ENCODE measurements at places on chromosomes 13 and 19.

GRCh38 chr19:4487572-4487971, 15.5 kb downstream of the HDGFL2 start:
- DNase-seq = no peak

DNA sequence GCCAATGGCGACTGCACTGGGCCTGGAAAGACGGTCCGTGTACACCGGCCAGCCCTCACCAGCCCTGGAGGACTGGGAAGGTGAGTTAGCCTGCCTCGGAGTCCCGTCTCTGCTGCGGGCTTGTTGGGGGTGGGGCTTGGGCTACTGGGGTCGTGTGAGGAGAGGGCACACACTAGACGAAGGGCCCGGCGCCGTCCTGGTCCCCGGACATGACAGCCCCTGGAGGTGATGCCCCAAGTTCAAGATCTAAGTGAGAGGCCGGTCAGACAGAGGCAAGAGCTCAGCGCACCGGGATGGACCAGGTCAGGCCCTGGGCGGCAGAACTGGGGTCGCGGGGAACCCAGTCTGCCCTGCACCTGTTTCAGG, 1.6 kb downstream of the CILP2 start:
- no peak for DNase-seq

GRCh38 chr13:33033986-33034385, 17.8 kb downstream of the KL start:
- no peak for DNase-seq

DNA sequence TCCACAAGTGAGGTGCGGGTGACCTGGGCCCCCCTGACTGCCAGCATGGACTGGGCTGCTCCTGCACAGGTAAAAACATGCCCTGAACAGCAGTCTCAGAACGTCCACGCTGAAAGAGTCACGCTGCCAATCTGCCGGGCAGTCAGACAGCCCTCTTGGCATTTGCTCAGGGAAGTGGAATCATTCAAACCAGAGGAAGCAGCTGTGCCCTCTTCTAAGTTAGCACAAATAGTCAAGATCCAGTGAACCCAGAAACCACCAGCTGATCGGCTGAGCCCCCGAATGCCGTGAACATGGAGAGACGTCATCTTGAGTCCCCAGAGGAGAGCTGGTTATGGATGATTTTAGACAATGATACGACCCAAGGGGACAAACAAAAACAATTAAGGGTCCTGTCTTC, 34.4 kb downstream of the KLF2 start:
- DNase-seq = no peak

- no peak for DNase-seq
Observed at GRCh38 chr13:91358387-91358782, 10.9 kb downstream of the MIR17HG start.

DNA sequence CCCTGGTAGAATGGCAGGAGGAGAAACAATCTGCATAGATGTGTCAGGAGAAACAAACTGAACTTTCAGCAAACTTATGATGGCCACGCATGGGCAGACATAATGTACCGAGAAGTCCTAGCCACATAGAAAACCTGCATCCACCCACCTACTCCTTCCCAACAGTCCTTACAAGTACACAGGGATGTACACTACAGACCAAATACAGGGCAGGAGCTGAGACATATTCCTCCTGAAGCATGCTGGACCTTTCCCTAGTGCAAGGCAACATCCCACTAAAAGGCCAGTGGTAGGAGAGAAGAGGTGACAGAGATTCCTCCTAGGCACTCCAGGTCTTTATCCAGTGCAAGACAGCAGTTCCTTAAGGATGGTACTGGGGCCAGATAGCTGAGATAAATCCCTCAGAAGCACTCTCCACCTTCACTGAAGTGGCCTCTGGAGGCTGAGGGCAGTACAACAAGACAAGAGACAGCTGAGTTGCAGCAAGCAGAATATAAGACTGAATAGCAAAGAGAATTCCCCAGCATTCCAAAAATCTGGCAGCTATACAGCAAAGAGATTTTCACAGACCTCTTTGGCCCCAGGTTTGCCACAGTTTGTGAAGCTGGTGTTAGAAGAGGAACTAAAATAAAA, 18.3 kb downstream of the VWA8 start:
- DNase-seq = no peak

- DNase-seq = no peak
Observed at GRCh38 chr13:72023895-72024294, 156.9 kb upstream of the DACH1 start.

DNA sequence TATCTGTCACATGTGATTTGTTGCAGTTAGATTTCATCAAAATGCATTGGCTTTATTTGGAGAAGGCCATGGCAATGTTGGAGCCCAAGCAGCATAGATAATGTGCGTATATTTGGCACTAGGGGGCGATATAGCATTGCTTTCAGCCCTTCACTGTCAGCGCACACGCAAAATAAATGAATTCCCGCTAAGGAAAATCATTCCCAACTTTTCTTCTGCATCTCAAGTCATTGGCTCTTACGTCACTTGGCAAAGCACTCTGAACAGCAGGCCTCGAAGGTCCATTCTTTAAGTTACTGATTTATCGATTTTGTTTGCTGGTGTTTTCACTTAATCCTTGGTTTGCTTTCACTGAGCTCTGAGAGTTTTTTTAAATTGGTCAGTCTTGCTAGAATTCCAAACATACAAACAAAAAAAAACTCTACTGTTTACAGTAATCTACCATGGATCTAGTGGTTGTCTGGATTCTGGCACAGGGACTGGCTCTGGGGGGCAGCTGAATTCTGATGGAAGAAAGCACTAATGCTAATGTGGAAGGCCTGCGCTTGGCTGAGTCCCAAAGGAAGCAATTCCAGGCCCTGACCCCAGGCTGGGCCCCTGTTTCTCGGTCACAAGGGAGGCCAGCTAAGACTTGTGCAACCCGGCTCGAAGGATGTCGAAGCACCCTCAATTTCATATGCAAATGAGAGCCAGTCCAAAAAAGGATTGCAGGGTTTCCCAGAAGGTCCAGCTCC, 97.7 kb upstream of the IPO5 start:
- no peak for DNase-seq

DNA sequence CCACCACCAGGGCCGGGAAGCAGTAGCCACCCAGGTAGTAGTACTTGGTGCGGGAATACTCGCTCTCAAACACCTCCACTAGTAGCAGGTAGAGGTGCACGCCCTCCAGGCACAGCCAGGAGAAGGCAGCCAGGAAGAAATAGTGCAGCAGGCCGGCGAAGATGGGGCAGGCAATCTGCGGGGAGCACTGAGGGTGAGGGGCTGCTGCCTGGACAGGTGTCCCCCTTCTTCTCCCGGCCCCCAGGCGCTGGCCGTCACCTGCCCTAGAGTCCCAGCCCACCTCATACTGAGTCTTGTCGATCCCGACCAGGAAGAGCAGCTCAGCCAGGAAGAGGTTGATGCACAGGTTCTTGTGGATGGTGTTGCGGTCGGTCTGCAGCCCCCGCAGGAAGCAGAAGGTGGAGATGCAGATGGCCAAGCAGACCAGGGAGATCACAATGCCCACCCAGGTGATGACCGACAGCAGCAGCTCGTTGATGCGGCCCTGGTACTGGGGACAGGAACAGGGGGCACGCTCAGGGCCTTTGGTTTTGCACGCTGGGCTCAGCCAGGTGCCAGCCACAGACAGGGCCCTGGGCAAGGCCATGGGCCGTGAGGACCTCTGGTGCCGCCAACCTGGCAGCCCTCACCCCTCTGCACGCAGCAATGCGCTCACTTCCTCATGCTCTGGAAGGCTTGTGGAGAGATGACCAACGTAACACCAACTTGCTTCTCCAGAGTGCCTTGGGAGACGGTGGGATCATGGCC, 20.8 kb upstream of the ASF1B start:
- DNase-seq = no peak

DNA sequence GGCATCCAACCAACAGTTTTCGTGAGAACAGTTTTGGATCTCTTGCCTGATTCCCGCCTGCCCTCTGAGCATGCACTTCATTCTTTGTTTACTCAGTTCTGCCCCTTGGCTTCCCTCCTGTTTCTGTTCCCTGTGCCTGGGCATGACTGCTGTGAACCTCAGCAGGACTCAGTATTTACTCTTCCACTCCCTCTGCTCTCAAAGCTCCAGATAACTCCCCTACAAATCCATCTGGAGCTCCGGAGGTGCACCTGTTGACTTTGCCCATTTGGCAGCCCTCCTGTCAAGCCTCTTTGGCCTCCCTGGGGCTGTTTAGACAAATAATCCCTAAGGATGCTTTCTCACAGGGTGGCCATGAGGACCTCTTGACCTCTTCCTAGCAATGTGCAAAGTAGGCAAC, 34.2 kb upstream of the ARGLU1 start:
- DNase-seq = no peak

DNA sequence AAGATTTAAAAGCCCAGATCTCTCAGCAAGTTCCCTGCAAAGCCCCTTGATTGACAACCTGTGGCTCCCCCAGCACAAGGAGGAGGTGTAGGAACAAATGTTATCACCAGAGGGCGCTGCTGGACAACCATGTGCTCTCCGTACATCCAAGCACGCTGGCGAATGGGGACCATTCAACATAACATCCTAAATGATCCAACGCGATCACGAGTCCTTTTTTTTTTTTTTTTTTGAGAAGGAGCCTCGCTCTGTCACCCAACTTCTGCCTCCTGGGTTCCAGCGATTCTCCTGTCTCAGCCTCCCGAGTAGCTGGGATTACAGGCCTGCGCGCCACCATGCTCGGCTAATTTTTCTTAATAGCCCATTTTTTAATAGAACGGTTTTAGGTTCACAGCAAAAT, 52.0 kb downstream of the NWD1 start:
- peak; percentile 41 for DNase-seq

- no peak for DNase-seq
Observed at GRCh38 chr13:112657850-112658445, 31.9 kb upstream of the ATP11A start.

DNA sequence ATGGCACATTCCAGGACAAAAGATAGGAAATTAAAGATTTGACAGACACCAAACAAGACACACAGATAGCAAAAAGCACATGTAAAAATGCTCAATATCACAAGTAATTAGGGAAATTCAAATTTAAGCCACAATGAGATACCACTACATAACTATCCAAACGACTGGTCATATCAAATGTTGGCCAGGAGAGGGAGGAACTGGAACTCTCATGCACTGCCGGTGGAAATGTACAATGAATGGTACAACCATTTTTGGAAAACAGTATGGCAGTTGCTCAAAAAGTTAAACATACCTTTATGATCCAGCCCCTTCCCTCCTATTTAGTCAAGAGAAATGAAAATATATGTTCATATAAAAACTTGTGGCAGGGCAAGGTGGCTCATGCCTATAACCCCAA, 36.8 kb upstream of the CYP2S1 start:
- no peak for DNase-seq

DNA sequence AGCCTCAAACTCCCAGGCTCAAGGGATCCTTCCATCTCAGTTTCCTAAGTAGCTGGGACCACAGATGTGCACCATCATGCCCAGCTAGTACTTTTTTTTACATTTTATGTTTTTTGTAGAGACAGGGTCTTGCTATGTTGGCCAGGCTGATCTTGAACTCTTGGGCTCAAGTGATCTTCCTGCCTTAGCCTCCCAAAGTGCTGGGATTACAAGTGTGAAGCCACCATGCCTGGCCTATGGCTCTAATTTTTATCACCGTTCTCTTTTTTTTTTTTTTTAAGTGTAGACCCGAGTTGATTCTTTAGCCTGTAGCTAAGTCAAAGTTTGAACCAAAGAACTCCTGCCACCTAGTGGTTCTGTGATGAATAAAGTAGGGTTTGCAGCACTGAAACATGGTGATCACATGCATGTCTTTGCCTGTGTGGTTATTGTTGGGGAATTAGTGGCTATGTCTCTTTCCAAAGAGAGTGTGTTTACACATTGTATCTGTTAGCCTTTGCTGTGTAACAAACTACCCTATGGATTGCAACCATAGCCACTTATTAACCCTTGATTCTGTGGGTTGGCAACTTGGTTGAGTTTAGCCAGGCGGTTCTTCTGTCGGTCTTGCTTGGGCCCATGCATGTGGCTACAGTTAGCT, 11.6 kb downstream of the NFILZ start:
- DNase-seq = no peak

- no peak for DNase-seq
Observed at GRCh38 chr13:97555034-97555433, 121.1 kb downstream of the RAP2A start.

DNA sequence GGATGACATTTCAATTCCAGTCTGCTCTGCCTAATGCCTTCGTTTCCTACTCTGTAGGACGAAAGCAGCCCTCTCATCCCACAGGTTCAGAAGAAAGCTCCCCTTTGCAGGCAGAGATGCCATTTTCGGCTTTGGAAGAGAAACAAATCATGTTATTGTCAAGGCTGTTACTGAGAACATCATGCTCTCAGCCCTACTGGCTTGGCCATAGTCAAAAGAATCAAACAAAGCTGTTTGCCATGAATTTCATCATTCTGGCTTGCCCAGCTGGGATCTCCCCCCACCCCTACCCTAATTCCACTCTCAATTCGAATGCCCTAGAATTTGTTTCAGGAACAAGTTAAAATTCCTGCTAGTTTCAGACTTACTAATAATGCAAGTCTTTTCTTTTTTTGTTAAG, 162.3 kb upstream of the SERP2 start:
- DNase-seq = no peak

DNA sequence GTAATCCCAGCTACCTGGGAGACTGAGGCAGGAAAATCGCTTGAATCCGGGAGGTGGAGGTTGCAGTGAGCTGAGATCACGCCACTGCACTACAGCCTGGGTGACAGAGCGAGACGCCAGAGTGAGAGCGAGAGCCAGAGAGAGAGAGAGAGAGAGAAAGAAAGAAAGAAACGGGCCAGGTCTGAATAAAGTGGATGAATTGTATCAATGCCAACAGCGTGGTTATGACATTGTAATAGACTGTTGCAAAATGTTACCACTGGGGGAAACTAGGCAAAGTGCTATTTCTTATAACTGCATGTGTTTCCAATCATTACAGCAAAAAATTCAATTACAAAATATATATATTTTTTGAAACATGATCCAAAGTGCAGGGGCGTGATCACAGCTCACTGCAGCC, 11.8 kb upstream of the BTBD2 start:
- no peak for DNase-seq

- no peak for DNase-seq
Observed at GRCh38 chr19:19259741-19260140, 13.4 kb downstream of the TM6SF2 start.

DNA sequence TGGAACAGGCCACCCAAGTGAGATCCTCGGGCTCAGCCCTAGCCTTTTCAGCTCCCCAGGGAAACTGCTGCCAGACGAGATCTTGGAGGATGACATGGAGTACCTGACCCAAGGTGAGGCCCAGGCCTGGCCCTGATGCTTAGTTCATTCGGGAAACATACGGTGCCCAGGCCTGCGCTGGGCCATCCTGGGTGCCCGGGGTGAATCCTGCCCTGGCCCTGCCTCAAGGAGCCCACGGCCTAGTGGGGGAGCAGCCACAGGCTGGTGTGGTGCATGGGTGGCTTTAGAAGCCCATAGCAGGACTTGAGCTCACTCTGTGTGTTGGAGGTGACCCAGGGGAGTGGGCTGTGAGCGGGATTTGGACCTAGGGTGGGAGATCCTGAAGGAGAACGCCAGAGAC, 10.1 kb downstream of the SIX5 start:
- DNase-seq = no peak

GRCh38 chr19:46821512-46822409, 28.9 kb downstream of the AP2S1 start:
- peak; percentile 18 for DNase-seq

Data from stimulated activated CD4-positive, alpha-beta T cell treated with anti-CD3 and anti-CD28 coated beads, Interleukin-15, amount 100 ng/mL, for 1 hour (primary cell).